Esophagus mucosa (tissue), 1 donor: ENCODE measurements at places on chromosomes 1 and 21.

DNA sequence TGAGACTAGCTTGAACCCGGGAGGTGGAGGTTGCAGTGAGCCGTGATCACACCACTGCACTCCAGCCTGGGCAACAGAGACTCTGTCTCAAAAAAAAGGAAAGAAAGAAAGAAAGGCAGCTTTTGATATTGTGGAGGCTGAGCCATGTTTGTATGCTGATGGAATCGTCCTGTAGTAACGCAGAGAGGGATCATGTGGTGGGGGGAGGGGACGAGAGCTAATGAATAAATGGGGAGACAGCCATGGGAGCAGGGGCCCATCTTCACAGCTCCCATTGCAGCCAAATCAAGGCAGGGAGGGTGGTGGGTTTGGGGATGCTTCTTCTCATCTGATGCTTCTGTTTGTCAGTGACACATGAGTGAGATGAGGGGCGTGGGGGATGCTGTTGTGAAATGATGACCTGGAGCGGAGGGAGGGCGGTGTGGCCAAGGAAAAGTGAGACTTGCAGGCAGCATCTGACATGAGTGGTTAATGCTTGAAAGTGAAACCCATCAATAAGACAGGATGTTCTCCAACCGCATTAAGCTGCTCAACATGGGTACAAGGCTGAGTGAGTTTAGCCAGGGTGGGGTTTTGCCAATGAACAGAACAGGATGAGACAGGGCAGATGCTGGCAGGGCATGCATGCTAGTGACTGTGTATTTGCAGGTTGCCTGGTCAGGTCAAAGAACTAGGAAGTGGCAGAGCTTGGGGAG is 16.7 kb downstream of the SPATA21 start:
- peak; percentile 77 for ATAC-seq

DNA sequence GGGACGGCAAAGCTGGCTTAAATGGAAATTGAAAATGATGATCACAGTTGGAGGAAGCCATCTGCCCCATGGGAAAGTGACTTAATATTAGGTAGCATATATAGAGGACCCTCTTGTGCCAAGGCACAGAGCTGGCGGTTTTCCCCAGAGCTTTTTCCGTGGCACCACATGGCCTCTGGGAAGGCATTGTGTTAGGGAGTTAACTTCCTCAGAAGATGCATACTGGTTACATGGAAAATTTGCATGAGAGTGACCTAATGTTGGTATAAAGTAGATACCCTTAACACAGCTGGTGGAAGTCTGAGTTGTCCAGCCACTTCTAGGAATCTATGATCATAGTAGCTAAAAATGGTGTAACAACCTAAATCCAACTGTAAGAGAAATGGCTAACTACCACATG is 27.3 kb downstream of the CAP1 start:
- ATAC-seq = no peak

- no peak for ATAC-seq
These were observed 195.7 kb upstream of the KIAA0040 start for GRCh38 chr1:175388285-175388684.

- no peak for ATAC-seq
These were observed 1.4 kb downstream of the LRRC7 start for GRCh38 chr1:69569175-69569541.

- ATAC-seq = peak; percentile 54
These were observed 97.6 kb downstream of the CC2D1B start for GRCh38 chr1:52268372-52268771.
